ENCODE measurements at places on chromosomes 16 and 17.

GRCh38 chr16:57133031-57133430 is 40.6 kb downstream of the CPNE2 start:
- no peak for DNase-seq

DNA sequence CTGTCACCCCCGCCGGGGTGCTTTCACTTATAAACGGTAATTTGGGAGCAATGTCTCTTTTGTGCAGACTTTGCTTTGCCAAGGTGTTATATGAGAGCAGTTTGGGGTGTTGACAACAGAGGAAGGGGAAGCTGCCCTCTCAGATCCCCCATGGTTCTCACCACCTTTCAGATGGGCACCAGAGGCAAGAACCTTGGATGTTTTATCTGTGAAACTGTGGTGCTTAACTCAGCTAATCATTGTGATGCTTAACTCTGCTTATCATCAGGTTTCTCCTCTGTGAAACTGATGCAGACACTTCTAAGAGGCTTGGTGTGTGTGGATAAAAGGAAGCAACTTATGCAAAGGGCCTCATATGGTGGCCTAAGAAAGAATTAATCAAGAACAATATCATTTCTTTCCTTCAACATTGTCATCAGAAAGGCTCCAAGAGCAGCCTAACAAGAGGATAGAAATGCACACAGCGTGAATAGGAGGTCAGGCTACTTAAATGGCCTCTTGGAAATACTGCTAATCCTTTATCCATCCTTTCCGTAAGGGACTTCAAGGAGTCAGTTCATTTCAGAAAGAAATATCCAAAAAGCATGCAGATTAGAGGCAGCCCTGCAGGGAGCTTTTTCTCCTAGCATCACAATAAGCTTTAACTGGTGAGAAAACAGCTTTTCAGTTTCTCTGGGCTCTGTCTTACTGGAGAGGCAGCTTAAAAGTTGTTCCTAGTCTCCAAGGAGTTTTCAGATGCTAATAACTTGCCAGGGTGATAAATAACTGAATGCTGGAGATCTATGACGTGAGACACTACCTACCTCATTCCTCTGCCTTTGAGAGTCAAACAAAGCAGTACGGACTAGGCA is 55.1 kb upstream of the CLEC3A start:
- no peak for DNase-seq

DNA sequence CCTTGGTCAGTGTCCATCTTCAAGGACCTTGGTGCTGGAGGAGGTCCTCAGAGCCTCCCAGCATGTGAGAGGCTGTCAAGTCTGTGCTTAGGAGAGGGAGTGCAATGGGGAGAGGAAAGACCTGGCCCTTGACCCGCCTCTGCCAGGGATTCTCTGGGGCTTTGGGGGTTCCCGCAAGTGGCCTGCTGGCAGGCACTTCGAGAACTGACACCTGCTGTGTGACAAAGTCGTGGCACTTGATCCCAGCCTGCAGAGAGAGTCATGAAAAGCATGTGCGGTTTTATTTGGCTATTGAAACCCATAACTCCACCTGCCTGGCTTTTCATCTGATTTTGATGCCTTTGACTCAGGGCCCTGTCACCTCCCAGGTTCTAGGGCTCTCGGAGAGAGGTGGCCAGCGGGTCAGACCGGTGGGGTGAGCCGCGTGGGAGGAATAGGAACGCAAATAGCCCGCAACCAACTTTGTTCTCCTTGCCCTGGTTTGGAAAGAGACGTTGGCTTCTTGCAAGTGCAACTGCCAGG is 42.8 kb upstream of the GSE1 start:
- DNase-seq: no peak

DNA sequence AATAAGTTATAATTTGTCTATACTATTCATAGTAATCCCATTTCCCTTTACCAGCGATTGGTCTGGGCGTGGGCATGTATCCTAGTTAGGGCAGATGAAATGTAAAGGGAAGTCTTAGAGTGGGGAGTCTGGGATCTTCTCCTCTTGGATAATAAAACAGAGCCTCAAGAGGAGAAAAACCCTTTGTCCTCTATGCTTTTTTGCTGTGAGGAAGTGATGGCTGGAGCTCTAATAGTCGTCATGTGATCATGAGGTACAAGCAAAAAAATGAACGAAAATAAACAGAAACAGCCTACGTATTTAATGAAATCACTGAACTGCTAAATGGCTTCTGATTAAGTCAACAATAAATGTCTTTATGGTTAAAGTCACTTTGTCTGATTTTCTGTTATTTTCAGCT is 26.8 kb downstream of the EFCAB5 start:
- no peak for DNase-seq

DNA sequence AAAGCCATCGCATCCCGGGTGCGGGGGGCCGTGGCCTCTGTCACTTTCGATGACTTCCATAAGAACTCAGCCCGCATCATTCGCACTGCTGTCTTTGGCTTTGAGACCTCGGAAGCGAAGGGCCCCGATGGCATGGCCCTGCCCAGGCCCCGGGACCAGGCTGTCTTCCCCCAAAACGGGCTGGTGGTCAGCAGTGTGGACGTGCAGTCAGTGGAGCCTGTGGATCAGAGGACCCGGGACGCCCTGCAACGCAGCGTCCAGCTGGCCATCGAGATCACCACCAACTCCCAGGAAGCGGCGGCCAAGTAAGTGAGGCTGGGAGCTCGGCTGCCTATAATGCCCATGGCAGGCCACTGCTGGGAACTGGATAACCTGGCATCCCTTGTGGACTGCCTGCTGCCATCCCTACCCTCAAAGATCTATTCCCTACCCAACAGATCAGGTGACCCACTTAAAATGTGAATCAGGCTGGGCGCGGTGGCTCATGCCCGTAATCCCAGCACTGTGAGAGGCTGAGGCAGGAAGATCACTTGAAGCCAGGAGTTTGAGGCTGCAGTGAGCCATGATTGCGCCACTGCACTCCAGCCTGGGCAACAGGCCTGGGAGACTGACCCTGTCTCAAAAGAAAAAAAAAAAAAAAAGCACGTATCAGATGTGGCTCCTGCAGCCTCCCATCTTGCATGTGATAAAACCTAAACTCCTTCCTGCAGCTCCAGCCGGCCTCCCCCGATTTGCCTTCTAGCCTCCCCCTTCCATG is 18.3 kb downstream of the CDIPT start:
- no peak for DNase-seq

- DNase-seq: no peak
Observed at GRCh38 chr16:22141767-22142166, 20.5 kb upstream of the SDR42E2 start.

- no peak for DNase-seq
Observed at GRCh38 chr16:71296584-71297340, 7.6 kb upstream of the CMTR2 start.

- DNase-seq: no peak
Observed at GRCh38 chr17:37305406-37305905, 70.3 kb upstream of the C17orf78 start.

DNA sequence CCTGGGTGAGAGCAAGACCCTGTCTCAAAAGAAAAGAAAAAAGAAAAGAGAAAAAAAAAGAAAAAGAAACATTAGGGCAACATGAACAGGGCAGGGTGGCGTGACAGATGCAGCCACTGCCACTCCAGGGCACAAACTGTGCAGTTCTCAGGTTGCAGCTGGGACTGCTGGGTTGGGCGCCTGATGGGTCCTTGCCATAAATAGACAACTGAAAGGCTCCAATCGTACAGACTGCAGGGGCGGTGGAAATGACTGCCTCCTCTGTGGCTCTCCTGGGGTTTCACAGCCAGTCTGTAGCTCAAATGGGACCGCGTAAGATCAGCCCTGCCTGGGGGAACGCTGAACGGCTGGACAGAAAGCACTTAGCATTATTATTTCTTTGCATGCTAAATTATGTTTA is 130.7 kb downstream of the CPPED1 start:
- DNase-seq: no peak

DNA sequence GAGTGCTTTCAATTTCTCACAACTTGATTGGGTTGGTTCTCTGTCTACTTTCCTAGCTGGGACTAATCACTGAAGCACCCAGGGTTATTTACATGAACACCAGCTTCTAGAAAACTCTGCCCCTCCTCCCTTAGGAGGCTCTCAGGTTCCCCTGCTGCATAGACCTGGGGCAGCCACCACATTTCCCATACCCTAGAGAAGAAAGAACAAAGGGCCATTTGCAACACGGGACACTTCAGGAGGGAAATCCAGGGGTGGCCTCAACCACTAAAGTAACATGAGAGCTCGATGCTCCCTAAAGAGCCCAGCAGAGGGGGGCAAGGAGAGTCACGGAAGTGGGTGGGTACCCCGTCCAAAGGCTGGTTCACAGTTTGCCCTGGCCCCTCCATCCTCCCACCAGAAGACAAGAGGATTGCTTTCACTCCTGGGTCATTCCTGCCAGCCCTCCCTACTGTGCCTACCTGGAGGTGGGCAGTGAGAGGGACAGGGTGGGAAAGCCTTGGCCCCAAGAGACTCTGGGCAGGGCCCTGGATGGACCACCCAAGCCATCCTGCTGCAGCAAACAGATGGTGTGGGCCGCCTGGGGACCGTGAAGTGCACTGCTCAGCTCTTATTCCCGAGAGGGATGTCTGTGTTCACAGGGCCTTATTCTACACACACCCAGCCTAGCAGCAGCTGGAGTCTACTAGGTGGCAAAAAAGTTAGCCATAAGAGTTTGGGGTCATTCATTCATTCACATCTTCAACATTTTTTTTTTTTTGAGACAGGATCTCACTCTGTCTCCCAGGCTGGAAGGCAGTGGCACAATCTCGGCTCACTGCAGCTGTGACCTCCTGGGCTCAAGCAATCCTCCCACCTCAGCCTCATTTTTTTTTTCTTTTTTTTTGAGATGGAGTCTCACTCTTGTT is 392.1 kb downstream of the SOX9 start:
- DNase-seq: no peak
